ENCODE measurements at places on chromosomes 5 and 9. TPM values are rescaled to one million over a fixed set of nuclear protein-coding genes. Genes with fewer than 3 reads are reported as not detected.

Gene HSPA4
- total RNA-seq: 108 TPM

Gene CDK7
- 43.7 TPM for total RNA-seq

Gene SNCAIP
- 5.1 TPM for total RNA-seq

Gene SLCO6A1
- total RNA-seq: not detected

Gene FYB1
- total RNA-seq: under 0.01 TPM

Gene PTTG1
- 17.5 TPM for total RNA-seq

Gene SPATA9
- total RNA-seq: 0.51 TPM

Gene SLC38A9
- total RNA-seq: 46.2 TPM

Gene WHRN
- 0.51 TPM for total RNA-seq

Gene IL33
- 1.3 TPM for total RNA-seq

Gene HAPLN1
- total RNA-seq: not detected

Gene EQTN
- total RNA-seq: not detected

Gene N4BP3
- 0.26 TPM for total RNA-seq

Gene NR2F1-AS1
- 33.6 TPM for total RNA-seq

Gene STPG3
- total RNA-seq: not detected

Gene PPIP5K2
- total RNA-seq: 41.6 TPM

Gene TXNDC8
- not detected for total RNA-seq

Gene PCDHB13
- total RNA-seq: 0.26 TPM

Gene C9orf153
- total RNA-seq: 0.51 TPM

Gene CDH6
- 9.8 TPM for total RNA-seq

Gene OR13C2
- total RNA-seq: not detected

Gene SV2C
- not detected for total RNA-seq

Gene CA9
- total RNA-seq: 0.26 TPM

Gene GABRA6
- total RNA-seq: not detected

Gene LCN12
- not detected for total RNA-seq

Gene CBY3
- total RNA-seq: not detected

Gene DAB2IP
- 16.5 TPM for total RNA-seq

Gene RANBP17
- total RNA-seq: 10.0 TPM

Gene NUTM2F
- total RNA-seq: not detected

Gene TSC1
- 41.5 TPM for total RNA-seq

Gene ZNG1F
- total RNA-seq: 3.8 TPM

Gene RNF130
- total RNA-seq: 14.7 TPM

Gene SLC45A2
- under 0.01 TPM for total RNA-seq

Gene LCP2
- total RNA-seq: not detected

Gene SLC4A9
- total RNA-seq: not detected

Gene MOB3B
- under 0.01 TPM for total RNA-seq

All from fibroblast of lung (primary cell).